ENCODE measurements at places on chromosomes 12 and 14. TPM values are rescaled to one million over a fixed set of nuclear protein-coding genes. Genes with fewer than 3 reads are reported as not detected.

Gene NFKBIA
- 32.9 TPM for total RNA-seq

Gene MYF6
- not detected for total RNA-seq

Gene REP15
- 4.7 TPM for total RNA-seq

Gene HOXC4
- not detected for total RNA-seq
